ENCODE measurements at places on chromosomes 11 and 22.

- DNase-seq = peak; percentile 11
Measured at GRCh38 chr11:9060700-9061111, 30.7 kb downstream of the SCUBE2 start.

GRCh38 chr11:94305146-94305545 is 766 bp downstream of the IZUMO1R start:
- no peak for DNase-seq

DNA sequence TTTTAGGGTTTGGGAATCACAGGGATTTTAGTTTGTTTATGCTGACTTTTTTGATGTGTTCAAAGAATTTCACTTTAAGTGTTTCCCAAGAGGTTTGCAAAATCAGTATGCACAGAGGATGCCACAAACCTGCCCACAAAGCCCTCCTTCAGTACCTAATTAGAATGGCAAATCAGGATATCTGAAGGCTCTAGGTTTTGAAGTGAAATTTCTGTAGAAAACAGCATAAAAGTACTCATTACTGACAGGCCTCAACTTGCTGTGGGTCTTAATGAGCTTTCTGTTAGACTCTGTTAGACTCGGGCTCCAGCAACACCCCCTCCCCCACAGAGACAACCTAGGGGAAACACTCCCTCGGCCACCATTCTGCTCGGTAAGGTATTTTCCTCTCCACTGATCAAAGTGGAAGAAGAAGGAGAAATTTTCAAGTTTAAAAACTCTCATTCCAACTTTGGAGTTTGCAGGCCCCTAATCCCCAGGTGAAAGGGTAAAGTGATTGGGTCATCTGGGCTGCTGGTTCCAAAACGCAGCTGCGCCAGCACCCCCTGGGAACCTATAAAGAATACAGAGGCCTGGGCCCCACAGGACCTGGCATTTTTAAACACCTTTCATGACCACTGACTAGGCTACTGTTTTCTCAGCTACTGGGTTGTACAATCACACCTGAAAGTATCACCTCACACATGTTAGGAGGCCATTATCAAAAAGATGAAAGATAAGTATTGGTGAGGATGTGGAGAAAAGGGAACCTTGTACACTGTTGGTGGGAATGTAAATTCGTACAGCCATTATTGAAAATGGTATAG is 67.5 kb downstream of the PLEKHA7 start:
- no peak for DNase-seq

DNA sequence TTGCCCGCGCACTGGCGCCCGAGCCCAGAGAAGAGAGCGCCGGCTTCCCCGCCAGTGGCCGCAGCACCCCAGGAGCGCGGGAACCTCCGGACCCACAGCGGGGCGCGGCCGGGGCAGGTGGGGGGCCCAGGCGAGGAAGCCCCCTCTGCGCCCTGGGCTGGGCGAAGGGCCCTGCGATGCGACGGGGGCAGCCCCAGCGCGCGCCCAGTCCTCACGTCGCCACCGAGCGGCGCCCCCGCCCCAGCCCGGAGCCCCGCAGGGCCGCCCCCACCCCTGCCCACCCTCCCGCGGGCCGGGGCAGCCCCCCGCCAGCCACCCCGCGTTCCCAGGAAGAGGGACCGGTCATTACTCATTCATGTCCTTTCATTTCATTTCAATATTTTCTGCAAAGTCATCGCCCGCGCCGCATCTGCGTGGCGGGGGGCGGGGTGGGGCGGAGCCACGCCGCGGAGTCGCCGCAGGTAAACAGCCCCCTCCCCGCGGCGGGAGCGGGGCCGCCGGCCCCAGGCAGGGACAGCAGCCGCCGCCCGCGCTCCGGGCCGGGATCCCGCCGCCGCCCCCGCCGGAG is 673 bp upstream of the PANX2 start:
- DNase-seq = no peak

DNA sequence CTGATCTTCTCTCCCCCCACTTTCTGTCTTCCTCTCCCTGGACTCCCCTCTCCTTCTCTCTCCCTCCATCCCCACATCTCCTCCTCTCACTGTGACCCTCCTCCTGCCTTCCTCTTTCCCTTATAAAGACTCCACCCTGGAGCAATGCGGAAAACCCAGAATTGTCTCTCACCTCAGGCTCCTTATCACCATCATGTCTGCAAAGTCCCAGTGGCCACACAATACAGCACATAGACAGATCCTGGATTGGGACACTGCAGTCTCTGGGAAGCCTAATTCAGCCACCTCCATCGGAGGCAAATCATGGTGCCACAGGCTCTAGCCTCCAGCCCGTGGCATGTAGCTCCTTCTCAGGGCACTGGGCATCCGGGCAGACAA is 2.7 kb downstream of the RFPL2 start:
- no peak for DNase-seq

DNA sequence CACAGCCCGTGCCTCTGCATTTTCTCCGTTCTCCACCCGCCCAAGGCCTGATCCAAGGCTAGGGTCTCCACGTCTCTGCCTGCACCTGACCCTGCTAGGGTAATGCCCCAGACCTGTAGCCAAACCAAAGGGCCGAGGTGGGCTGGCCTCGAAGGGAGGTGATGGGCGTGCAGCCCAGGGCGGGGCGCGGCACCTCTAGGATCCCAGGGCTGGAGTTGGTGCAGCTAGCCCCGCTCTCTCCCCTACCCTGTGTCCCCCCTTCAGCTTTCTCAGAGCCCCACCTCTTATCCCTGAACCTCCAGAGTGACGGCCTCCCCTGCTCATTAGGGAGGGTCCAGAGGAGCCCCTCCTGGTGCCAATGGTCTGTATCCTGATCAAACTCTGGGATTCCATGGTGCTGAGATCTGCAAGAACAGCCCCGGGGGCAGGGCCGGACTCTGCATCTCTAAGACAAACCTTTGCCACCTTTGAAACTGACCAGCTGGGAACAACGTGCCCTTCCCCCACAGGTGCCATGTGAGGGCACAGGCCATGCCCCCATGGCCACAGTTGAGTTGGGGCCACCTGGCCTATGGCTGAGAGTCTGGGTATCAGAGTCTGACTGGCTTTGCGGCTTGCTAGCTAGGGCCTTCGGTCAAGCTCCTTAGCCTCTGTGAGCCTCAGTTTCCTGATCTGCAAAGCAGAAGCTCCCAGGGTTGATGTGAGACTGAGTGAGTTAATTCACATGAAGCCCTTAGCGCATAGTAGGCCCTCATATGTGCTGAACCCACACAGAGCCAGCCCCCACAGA is 23.1 kb upstream of the CBX7 start:
- peak; percentile 23 for DNase-seq

DNA sequence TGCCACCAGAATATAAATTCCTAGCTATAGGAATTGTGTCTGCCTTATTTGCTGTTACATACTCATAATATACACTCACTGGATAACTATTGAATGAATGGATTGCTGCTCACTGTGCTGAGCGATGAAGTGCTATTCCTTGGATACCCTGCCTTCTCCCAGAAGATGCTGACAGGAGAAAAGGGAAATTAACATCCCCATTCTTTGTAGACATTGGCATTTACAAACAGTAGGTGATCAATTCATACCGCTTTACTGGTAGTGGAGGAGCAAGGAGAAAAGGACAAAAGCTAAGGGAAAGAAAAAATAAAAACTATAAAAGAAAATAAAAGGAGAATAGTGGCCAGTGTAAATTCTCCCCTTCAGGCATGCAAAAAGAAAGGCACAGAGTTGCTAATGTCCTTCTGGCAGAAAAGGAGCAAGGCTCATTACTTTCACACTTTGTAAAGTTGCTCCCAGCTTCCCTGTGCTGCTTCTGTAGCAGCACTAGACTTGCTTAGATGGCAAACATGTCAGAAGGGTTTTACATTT is 183.0 kb downstream of the LUZP2 start:
- DNase-seq = no peak

DNA sequence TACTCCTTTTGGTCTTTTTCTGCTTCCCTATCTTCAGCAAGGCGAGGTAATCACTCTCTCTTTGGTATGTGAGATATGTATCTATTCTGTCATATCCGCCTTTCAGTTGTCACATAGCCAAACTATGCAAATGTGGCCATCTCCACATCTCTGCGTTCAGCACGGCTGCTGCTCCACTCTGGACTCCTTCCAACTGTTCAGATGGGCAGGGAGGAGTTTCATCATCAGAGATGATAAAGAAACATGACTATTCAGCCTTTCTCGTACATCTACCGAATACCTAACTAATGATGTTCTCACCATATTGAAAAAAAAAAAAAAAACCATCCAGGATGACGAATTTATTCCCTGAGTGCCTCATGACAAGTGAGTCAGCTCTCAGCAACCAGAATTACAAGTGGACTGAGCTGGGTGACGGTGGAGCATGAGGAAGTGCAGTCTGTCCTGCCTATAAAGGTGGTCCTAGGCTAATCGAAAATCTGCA is 899.6 kb downstream of the OPCML start:
- peak; percentile 97 for DNase-seq

DNA sequence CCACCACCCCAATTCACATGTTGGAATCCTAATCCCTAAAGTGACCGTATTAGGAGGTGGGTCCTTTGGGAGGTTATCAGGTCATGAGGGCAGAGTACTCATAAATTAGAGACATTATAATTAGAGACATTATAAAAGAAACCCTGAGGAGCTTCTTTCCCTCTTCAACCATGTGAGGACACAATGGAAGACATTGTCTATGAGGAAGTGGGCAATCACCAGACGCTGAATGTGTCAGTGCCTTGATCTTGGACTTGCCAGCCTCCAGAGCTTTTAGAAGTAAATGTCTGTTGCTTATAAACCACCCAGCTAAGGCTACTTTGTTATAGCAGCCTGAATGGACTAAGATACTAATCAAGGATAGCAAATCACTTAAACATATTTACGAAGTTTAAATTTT is 14.8 kb downstream of the GAB2 start:
- no peak for DNase-seq

- peak; percentile 33 for DNase-seq
Measured at GRCh38 chr11:103659206-103659618, 377.2 kb upstream of the DDI1 start.

DNA sequence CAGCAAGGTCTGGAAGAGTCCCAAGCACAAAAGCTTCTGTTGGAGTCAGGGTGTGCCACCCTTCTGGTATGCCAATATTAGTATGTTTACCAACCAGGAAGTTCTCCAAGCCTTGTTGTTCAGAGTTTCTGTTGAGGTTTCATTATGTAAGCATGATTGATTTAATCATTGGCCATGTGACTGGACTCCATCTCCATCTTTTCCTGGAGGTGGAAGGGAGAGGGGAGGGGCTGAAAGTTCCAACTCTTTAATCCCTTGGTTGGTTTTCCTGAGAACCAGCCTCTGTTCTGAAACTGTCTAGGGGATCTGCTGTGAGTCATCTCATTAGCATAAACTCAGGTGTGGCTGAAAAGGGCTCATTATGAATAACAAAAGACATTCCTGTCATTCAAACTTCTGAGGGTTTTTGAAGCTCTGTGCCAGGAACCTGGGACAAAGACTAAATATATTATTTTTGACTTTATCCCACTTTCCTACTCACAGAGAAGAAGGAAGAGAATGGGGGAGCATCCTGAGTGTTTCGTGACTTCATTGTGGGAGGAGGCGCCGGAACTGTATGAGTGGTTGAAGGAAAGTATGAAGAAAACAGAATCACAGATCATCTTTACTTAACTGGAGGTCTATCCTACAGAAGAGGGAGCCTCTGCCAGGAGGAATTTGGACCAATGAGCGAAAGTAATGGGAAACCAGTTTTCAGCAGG is 138.2 kb downstream of the NECTIN1 start:
- no peak for DNase-seq

- no peak for DNase-seq
Measured at GRCh38 chr11:59773083-59773440, 17.9 kb downstream of the STX3 start.

GRCh38 chr11:86177302-86177701 is 67.3 kb upstream of the EED start:
- peak; percentile 31 for DNase-seq

DNA sequence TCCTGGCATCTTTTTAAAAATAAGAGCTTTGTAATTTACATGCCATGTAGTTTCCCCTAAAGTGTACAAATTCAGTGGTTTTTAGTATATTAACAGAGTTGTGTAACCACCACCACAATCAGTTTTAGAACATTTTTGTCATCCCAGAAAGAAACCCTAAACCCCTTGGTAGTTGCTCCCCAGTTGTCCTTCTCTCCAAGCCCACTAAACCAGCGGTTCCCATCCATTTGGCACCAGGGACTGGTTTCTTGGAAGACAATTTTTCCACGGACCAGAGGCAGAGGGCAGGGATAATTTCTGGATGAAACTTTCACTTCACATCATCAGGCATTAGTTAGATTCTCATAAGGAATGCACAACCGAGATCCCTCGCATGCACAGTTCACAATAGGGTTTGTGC is 22.6 kb downstream of the CABIN1 start:
- DNase-seq = no peak

DNA sequence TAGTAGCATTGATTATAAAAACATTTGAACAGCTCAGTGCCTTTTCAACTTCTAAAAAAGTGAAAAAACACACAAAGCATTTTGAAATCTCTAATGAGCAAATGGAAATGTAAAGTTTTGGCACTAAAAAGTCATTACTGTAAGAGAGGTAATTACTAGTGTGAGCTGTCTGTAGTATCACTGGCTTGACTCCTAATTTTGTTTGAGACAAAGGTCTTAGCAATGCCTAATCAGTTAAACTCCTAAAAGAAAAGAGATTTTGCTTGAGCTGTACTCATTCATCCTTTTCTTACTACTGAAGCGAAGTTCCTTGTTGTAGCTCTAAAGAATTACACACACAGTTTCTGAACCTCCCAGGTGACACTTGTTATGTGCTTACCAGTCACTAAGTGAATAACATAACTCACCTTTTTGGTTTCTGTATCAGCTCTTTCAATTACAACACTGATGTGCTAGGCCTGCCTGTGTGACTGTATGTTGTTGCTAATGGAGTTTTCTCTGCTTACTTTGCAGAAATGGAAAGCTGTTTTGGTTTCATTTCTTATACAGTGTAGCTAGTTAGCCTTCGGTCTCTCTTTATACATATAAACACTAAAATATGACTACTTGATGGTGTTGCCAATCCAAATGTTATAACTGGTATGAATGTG is 924.4 kb upstream of the TENM4 start:
- peak; percentile 5 for DNase-seq
